ENCODE measurements at places on chromosomes 3 and 15.
A peak's percentile ranks its signal among the peaks of the same experiment; 100 is the strongest.

DNA sequence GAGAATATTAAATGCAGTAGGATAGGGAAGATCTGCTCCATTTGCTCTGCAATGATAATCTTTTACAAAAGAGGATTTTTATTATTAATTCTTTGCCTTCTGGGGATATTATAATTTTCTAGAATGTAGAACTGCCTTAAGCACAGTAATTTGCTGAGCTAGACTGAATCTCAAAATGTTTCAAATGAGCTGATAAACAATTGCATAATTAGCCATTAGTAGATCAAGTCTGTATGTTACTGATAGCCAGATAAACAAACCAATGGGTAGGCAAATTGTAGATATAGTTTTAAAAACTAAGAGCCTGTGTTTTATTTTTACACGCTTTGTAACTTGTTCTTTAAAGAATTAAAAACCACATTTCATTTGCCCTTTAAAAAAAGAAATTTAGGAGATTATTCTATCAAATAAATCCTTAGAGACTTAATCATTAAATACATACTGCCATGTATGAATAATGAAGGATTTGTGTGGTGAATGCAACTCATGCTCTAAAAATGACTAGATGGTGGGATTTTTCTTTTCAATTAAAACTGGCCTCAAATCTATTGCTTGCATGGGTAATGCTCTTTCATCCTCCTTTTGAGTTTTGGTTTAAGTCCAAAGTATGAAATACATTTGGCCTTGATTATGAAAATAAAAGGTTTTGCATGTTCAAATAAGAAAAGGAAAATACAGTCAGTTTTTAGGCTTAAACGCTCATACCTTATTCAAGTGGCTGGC is 32.6 kb upstream of the NANOGP8 start:
- no peak for DNase-seq

- no peak for DNase-seq
Observed at GRCh38 chr15:76204109-76204845, 107.0 kb downstream of the ETFA start.

DNA sequence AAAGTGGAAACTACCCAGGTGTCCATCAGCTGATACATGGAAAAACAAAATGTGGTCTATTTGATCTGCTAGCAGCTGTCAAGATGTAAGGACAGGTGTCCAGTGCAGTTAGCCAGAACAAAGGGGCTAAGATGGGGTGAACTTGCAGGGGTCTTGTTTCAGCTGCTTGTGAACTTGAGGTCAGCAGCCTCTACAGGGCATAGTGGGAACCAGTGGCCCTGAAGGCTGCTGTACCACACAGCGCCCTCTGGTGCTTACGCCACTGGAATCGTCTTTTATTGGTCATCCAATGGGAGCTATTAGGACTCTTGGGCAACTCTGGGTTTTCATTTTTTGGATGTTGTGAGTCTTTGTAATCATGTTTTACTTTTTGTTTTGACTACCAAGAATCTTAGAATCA is 62.2 kb upstream of the CTSH start:
- DNase-seq: peak; percentile 65

DNA sequence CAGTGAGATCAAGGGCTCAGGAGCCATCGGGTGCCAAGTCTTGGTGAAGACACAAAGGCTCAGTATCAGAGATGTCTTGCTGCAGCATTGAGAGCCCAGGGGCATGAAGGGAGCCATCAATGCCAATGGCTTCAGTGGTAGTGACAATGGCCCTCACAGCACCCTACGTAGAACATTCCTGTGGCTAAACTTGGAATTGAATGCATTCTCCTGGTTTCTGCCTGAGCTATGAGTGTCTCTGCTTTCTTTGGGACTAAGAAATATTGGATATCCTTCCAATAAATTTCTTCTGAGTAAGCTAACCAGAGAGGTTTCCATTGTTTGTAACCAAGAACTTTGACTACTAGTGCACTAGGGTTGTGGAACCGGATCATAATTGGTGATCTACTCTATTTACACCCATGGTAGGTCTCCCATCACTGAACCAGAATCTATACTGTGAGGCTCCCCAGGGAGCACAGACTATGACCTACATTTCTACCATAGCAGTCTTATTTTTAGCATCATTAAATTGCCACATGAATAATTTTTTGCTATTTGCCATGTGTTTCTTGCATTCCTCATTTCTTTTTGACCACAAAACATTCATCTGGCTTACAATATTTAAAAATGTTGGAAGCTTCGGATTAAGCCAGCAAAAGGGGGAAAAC is 31.6 kb upstream of the PDZRN3 start:
- no peak for DNase-seq

GRCh38 chr3:164452707-164453106 is 625.6 kb downstream of the SI start:
- no peak for DNase-seq

- no peak for DNase-seq
Observed at GRCh38 chr3:75260-75659, 121.3 kb upstream of the CHL1 start.

DNA sequence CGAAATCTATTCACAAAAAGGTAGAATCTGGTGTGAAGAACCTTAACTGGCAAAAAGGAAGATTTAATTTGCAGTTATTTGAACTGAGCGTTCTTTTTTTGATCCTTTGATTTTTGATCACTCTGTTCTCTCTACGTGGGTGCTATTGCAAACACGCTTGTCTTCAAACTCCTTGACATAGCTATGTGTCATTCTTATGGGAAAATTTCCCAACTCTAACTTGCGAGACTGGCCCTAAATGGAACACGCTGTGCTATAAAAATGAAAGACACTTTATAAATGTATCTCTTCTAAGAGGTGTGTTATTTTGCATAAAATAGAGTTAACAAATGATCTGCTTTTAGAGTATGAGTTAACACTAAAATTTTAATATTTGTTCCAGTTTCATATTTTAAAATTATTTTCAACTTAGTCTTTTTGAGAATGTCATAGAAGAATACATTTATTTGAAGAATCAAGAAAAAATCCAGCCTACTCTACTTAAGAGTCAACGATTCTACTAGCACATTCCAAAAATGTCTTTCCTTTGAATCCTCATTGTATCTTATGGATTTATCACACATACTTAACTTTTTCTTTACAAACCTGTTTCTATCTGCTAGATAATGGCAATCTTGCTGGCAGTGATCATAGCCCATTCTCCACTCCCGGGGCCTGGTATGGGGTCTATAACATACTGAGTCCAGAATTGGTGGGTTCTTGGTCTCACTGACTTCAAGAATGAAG is 610.0 kb upstream of the TBL1XR1 start:
- no peak for DNase-seq

DNA sequence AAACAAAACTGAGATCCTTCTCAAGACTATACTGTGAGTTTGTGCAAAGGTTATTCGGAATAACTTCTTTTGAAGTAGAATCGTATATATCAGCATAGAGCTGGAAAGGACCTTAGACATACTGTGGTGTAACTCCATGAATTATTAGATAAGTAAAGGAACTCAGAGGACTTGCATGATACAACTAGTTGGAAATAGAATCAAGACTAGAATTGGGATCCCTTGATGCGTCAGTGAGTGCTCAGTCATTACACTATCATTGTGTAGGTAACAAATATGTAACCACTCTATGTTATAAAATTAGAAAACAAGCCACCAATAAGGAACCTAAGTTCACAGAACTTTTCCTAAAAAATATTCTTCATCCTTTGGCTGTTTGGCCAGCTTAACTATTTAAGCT is 61.1 kb downstream of the CBLB start:
- no peak for DNase-seq

GRCh38 chr3:3296979-3297381 is 117.5 kb upstream of the CRBN start:
- no peak for DNase-seq

- no peak for DNase-seq
Observed at GRCh38 chr15:80825361-80826030, 46.3 kb downstream of the CEMIP start.

DNA sequence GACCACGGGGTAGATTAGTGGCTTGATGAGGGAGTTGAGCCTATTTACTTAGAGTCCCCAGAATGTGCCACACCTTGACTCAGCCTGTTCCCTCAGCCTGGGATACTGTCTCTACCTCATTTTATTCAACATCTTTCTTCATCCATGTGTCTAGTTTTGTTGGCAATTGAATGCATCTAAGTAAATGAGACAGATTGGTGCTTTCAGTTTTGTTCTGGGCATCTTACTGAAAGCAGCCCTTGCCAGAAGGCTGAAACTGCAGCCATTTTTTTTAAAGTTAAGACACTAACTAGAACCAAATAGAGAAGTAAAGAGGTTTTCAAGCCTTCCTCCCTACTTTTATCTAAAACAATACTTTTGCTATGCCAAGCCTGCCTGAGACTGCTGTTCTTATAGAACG is 246.8 kb downstream of the SLCO3A1 start:
- no peak for DNase-seq

DNA sequence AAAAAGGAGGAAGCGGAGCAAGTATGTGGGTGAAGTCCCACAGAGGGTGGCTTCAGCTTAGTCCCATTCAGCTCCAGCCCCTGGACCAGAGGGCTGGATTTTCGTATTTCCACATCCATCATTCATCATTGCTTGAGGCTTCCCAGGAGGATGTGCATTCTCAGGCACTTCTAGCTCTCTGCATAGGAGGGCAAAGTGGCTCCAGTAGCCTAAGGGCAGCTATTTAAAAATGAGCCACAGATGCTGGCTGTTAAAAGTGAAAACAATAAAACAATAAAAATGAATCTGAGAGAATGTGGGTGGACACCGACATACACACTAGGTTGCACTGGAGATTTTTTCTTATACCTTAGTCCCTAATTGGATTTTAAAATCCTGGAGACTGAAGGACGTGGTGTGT is 629.2 kb upstream of the ZNF385D start:
- no peak for DNase-seq

DNA sequence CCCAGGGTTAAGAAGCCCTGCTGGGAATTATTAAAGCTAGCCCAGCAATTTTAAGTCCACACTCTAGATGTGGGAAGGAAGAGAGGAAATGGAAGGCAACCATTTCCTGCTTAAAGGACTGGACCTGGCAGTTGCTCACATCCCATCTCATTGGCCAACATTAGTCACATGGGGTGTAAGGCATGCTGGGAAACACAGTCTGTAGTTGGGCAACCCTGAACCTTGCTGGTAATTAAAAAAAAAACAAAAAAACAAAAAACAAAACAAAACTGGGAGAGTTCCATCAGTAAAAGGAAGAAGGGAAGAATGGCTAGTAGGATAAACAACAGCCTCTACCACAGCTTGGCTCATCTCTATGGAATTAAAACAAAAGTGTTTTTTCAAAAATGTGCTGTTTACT is 136.0 kb downstream of the VGLL4 start:
- DNase-seq: no peak

DNA sequence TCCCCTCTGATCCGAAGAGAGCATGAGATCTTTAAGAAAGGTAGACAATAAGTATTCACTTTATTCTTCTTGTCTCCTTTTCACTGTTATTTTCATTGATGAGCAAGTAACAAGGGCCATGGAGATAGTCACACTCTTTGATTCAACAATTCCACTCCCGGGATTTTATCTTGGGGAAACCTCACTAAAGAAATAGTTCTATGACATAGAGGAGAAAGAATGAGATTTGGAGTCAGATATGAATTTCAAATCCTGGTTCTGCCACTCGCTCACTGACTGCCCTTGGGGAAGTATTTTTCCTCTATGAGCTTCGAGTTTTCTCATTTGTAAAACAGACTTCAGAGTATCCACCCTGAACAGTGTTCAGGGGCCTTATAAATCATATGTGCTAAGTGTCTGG is 514.6 kb downstream of the NLGN1 start:
- no peak for DNase-seq

DNA sequence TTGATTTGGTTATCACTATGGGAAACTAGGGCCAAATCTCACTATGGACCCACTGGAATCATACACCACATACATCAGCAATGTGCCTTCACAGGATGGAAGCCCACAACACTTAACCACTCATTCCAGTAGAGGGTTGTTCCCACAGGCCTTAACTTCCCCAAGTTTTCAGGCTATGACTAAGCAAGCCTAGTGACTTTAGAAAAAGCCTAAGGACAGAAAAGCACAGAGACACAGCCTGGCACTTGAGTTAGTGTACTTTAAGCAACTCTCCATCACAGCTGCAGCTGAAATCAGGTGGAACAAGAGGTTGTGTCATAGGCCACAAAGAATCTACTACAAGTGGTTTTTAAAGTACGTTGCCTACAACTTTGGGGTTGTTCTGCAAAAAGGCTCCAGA is 128.7 kb downstream of the LRRN1 start:
- DNase-seq: no peak

DNA sequence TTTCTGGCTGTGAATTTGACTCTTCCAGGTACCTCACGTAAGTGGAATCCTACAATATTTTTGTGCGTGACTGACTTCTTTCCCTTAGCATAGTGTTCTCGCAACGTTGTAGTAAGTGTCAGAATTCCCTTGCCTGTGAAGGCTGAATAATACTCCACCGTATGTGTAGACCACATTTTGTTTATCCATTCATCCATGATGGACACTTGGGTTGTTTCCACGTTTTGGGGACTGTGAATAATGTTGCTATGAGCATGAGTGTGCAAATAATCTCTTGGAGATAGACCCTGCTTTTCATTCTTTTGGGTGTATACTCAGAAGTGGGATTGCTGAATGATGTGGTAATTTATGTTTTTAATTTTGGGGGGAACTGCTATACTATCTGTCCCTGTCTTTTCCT is 82.2 kb downstream of the APBA2 start:
- no peak for DNase-seq

GRCh38 chr3:124498891-124499290 is 231.4 kb upstream of the UMPS start:
- no peak for DNase-seq

GRCh38 chr3:115270849-115271248 is 123.8 kb upstream of the ZBTB20 start:
- DNase-seq: no peak

GRCh38 chr15:65208647-65209046 is 2.6 kb downstream of the CILP start:
- no peak for DNase-seq

GRCh38 chr3:153129426-153129825 is 32.6 kb upstream of the RAP2B start:
- DNase-seq: no peak

DNA sequence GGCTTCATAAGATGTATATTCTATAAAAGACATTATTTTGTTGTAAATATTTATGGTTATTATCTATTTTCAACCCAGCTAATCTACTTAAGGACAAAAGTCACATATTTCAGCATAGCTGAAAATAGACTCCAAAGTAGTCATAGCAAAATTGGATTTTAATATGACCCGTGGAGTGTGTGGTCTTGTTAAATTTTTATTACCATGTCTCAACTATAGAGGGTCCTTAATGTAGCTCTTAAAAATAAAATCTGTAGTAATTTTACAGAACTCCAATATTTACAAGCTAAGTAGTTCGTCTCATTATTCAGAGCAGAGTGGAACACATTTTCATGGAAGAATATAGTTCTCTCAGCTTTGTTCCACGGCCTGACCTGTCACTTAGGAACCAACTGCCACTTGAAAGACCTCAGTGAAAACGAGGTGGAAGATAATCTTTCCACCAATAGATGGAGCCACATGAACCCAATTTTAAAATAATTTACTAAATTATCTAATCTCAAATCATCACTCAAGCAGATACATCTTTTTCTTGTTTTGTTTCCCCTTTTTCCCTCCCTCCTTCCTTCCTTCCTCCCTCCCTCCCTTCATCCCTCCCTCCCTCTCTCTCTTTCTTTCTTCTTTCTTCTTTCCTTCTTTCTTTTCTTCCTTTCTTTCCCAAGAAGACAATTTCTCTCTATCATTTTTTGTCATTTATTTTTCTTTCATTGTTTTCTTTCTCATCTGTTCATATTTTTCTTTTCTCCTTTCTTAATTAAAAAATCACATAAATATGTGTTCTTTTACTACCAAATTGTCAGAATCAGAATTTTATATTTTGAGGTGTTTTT is 97.2 kb downstream of the CLDN1 start:
- DNase-seq: peak; percentile 28

GRCh38 chr3:157782236-157782635 is 279.0 kb upstream of the VEPH1 start:
- DNase-seq: no peak
